ENCODE measurements at places on chromosomes 3 and 15.

- DNase-seq, result no peak
These were observed 85.1 kb upstream of the TSEN2 start for GRCh38 chr3:12399226-12399625.

- no peak for DNase-seq
These were observed 36.5 kb downstream of the FAM98B start for GRCh38 chr15:38490242-38490922.

DNA sequence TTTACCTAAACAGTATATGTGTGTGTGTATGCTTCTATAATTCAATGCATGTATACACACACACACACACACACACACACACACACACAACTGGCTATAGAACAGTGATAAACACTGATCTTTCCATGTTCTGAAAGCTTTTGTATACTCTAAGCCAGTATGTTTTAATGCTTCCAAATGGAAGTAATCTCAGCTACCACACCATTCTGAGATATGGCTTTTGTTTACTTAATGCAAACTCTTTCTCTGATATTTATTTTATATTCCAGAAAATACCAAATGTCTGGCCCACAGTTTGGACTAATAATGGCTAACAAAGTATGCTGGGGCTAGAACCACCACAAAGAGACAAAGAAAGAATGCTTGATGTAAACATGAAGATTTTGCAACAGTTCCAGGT is 199.4 kb upstream of the ARHGEF26 start:
- DNase-seq, result no peak

DNA sequence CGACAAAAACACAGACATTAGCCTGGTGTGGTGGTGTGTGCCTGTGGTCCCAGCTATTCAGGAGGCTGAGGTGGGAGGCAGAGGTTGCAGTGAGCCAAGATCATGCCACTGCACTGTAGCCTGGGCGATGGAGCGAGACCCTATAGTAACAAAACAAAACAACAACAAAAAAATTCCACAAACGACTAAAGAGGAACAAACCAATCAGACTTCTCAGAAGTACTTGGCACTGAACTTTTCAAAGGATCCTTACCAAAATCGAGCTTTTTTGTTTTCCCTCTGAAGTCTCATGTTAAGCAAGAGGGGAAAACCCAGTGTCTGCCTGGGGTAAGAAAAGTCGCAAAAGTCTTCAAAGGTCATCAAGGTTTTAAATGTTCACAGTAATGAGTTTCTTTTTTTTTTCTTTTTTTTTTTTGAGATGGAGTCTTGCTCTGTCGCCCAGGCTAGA is 30.1 kb upstream of the TFRC start:
- DNase-seq, result peak; percentile 14

- DNase-seq, result no peak
These were observed 313.2 kb downstream of the AGBL1 start for GRCh38 chr15:86392874-86393273.

DNA sequence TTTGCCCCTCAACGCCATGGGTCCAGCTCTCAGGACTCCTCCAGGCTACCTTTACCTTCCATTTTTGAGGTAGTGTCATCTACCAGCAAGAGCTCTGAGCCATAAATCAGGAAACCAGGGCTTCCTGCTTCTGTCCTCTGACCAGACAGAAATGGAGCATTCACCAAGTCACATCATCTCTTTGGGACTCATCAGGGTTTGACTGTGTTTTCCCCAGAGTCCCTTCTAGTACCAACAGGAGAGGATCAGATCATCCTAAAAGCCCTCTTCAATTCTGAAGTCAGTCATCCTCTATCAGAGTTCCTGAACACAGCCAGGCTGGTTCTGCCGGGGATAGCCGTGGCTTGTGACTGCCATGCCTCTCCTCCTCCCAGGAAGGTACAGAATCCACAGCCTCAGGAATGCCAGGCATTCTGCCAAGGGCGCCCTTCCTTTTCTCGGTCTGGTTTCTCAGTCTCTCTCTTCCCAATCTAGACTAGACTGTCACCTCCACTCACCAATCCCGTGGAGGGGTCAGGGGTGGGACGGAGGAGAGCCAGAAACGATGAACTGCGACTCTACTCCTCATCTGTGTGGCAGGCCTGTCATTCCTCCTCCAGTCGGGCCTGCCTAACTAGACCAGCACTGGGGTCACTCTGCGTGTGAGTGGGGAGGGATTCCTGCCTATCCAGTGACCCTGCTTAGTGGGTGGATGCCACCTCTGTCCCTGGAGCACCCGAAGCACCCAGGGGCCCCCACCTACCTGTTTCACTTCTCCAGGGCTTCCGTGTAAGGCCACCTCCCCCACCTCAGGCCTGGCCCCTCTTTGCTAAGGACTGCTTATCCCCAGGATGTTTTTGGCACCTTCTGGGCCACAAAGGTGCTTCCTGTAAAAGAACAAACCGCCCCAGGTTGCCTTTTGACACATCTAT is 30.9 kb downstream of the CCNL1 start:
- no peak for DNase-seq

DNA sequence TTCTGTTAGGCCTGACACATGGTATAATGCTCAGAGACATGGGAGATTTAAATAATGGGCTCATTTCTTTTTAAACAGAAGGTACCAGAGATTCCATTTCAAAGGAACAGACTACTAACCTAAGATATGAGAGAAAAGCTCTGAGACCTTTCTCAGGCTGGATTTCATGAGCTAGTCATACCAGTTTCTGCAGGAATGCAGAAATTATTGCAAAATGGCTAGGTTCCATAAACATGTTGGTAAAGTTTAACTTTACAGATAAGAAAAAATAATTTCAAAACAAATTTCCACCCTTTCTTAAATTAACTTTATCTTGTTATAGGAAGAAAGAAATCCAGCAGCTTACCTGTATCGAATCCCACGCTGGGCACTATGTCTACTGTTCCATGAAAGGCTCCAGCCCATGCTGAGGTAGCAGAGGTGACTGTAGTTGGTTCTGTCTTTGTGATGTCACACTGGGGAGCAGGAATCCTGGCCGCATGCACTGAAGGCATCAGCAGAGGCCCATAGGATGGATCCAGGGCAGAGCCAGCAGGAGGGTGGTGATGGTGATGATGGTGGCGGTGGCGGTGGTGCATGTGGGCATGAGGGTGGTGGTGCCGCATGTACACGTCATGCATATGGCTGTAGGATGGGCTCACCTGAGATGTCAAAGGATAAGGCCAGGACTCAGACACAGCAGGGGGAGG is 22.6 kb downstream of the VGLL3 start:
- no peak for DNase-seq

GRCh38 chr15:87340370-87340769 is 916.2 kb downstream of the NTRK3 start:
- DNase-seq, result no peak

DNA sequence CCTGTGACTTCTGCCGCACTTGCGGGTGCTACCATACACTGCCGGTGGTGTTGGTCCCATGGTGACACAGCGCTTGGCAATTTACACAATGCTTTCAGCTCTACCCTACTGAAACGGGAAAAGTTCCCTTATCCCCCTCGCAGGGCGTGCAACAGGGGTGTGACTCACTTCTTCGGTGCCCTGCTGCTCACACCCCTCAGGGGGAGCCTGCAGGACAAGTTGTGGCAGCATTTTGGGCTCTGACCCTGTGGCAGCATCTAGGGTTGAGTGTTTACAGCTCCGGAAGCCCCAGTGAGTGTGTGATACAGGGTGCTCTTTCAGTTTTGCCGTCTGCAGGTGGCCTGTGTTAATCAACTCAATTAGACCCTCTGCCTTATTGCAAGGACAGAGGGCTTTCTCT is 324.7 kb upstream of the RGMA start:
- no peak for DNase-seq

DNA sequence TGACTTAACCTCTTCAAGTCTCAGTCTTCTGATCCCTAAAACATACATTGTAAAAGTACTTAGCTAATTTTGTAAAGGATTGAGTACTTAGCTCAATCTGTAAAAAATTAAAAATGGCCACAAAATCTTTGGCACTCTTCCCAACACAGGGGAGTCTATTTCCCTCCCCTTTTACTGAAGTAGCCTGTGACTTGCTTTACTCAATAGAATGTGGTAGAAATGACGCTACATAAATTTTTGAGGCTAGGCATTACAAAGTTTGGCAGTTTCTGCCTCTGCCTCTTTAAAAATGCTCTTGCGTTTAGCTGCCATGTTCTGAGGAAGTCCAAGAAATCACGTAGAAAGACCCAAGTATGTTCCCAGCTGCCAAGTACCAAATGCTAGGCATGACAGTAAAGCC is 80.2 kb downstream of the CBLB start:
- no peak for DNase-seq

- DNase-seq, result no peak
These were observed 143.5 kb downstream of the ADAM10 start for GRCh38 chr15:58605931-58606530.

GRCh38 chr3:97975466-97975865 is 3.2 kb upstream of the RIOX2 start:
- no peak for DNase-seq

DNA sequence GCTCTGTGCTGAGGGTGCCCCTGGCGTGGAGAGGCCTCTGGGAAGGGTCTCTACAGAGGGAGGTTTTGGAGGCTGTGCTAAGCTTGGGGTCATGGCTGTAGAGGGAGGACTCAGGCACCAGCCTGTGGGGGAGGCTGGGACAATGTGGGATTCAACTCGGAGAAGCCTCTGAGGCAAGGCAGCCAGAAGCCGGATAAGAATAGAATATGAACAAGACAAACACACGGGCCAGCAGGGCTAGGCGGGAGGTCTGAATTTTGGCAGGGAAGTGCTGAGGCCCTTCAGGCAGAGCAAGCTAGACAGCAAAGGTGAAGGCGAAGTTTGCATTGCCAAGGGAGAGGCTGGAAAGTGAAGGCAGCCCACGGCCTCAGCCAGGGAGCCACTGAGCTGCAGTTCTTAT is 612.1 kb upstream of the NR2F2 start:
- no peak for DNase-seq

DNA sequence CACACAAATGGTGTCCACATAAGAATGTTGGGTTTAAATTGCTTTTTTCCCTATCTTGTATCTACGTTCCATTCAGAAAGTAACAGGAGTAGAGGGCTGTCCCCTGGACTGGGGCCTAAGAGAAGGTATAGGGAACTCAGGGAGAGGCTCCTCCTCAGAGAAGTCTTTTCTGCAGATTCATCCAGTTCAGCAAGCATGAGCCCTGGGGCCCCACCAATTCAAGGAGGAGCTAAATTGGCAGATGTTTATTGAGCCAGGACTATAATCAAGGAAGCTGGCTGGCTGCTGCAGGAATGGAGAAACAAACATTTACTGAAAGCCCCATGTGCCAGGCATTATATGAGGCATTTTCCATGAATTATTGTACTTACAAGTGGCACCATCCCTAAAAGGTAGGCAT is 22.1 kb upstream of the LARS2 start:
- no peak for DNase-seq

DNA sequence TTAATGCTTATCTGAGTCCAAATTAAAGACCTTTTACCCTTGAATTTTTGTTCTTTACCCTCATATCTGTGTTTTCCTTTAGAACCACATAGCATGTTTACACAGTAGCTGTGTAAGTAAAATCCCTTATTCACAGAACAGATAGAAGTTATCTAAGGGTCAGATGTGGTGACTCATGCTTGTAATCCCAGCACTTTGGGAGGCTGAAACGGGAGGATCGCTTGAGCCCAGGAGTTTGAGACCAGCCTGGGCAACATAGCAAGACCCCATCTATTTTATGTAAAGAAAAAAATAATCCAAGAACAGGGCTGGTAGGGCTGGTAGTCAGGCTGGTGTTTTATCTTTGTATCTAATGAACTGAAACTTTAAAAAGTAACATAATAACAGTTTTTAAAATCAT is 23.2 kb downstream of the NXPE3 start:
- no peak for DNase-seq

DNA sequence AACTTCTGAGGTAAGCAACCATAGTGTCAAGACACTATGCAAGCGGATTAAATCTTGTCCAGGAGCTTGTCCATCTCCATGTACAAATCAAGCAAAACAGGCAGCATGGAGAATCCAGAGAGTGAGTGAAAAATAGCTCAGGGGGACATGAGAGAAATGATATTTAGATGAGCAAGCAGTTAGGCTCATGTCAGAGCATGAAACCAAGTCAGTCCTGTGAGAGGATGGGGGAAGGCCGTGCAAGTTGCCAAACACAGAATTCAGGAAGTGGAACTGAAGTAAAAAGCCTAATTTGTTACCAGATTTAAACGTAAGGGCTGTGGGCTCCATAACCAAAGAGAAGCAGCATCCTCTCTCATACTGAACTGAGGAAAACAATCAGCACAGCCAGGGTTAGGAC is 995.9 kb downstream of the MCTP2 start:
- DNase-seq, result no peak

GRCh38 chr3:33047842-33048834 is 48.8 kb downstream of the GLB1 start:
- no peak for DNase-seq

- peak; percentile 94 for DNase-seq
These were observed at the start of gene CMSS1 for GRCh38 chr3:99817437-99818240. TSS of gene CMSS1 (plus strand) at chr3:99817862.

- no peak for DNase-seq
These were observed 479.6 kb upstream of the ALCAM start for GRCh38 chr3:104887069-104887468.

DNA sequence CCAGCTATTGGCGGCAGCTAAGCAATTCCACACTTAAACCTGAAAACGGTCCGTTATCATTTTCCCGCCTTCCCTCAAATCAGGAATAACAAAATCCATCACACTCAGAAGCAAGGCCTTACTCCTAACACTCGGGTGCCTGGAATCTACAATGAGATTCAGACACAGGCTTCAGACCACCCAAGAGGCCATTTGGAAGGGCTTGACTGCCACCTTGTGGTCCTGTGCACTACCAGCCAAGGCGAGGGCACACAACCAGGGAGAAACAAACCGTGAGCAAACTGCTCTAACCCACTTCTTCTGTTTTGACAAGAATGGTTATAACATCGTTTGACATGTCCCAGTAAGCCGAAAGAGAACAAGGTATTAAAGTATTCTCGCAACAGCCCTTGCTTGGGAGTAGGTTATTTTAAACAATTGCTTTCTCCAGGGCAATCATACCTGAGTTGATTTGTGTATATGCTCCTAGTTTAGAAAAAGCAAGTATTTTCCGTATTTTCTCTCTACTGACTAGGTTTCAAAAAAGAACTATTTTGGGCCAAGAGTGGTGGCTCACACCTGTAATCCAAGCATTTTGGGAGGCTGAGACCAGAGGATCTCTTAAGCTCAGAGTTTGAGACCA is 40.1 kb upstream of the TAFA4 start:
- DNase-seq, result peak; percentile 21

GRCh38 chr15:67307156-67307555 is 52.6 kb downstream of the IQCH start:
- no peak for DNase-seq

- no peak for DNase-seq
These were observed 598.4 kb downstream of the FHIT start for GRCh38 chr3:60652829-60653228.

- DNase-seq, result no peak
These were observed 23.8 kb upstream of the ANXA2 start for GRCh38 chr15:60421544-60421943.

GRCh38 chr3:121951291-121951919 is 57.2 kb downstream of the SLC15A2 start:
- no peak for DNase-seq
